ENCODE measurements at places on chromosomes 3 and 15. TPM values are rescaled to one million over a fixed set of nuclear protein-coding genes. Genes with fewer than 3 reads are reported as not detected.

GRCh38 chr15:52016316-52016715 is 2.7 kb upstream of the MAPK6 start:
- no peak for DNase-seq

DNA sequence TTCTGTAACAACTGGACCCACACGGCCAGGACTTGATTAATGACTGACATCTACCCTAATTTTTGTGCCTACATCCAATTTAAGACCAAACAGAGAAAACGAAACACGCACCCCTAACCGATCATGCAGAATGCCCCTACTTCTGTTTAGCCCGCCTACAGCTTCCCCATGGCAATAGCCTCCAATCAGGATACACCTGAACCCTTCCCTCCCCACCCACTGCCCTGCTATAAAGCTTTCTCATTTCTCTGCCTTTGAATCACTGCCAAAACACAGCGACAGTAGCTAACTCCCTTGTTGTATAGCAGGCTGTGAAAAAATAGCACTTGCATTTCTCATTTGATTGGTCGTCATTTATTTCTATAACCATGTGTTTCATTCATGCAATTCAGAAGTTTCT is 45.2 kb upstream of the DPPA4 start:
- DNase-seq: no peak

DNA sequence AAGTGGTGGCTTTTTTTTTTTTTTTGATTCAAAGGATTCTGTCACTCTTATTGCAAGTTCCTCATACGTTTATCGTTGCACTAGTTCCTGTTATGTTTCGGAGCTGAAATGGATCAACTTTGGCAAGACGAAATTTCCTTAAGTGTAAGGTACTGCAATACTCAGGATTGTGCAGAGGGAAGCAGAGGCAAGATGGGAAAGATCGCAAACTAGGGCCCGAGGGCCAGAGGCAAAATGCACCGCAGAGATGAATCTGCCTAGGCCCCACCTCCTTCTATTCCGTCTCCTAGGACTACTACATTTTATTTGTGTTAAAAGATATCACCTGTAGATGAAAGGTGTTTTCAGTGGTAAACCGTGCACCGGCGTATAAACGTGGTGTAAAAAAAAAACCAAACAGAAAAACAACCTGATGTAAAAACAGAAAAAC is 331 bp downstream of the RNU6-1 start:
- peak; percentile 82 for DNase-seq

- DNase-seq: no peak
Measured at GRCh38 chr15:62135532-62136134, 29.5 kb downstream of the C2CD4B start.

DNA sequence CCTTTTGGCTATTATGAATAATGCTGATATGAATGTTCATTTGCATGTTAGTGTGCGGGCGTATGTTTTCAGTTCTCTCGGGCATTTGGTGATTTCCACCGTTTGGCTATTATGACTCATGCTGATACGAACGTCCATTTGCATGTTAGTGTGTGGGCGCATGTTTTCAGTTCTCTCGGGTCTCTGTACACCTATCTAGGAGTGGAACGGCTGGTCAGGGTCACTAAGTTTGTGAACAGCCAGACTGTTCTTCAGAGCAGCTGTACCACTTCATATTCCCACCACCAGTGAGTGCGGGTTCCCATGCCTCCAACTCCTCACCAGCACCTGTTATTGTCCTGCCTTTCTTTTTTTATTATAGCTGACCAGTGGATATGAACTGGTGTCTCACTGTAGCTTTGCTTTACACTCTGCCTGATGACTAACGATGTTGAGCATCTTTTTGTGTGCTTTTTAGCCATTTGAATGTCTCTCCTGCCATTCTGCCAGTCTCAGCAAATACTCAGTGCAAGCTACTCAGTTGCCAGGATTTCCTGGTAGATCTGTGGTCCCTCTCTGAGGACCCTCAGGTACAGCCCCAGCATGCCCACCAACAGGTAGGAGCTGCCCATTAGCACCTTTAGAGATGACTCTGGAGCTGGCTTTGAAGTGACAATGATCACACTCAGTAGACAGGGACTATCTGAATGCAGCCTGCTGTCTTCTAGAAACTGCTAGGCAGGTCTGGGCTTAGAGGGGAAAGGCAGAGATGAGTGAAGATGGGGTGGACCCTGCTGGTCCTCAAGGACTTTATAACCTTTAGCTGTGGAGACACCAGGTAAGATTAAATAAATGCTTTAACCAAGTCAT is 141.1 kb downstream of the XXYLT1 start:
- DNase-seq: peak; percentile 64

The IMPG2 gene
- 0.05 TPM for total RNA-seq

GRCh38 chr3:42707620-42708355 is 5.2 kb upstream of the HHATL start:
- no peak for DNase-seq

DNA sequence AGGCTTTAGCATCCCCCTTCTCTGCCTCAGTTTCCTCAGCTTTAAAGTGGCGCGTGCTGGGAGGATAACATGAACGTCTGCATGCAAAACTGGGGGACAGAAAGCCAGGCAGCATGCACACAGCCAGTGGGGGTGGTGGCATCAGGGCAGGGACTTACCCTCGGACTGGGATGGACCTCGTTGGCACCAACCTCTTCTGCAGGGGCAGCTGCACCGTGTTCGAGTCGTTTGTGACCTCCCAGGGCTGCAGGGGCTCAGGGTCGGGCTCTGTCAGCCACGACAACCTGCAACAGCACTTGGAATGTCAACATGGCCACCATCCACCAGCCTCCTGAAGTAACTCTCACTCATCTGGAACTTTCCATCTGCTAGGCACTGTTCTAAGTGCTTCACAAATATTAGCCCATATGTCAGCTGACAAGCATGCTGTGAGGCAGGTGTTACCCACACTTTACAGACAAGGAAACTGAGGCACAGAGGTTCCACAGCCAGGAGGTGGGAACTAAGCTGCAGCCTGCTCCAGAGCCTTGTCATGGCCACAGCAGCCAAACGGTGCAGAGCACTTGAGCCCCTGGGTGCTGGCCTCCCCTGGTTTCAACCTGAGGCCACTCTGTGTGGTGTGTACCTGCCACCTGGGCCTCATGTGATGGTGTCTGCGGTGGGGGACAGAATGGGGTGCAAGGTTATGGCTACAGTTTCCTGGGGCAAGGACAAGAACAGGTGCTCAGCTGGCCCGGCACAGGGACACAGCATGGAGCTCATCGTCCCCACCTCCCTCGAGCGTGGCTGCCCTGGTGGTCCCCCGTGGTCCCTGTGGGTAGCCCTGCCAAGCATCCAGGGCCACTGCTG is 6.7 kb downstream of the C3orf22 start:
- no peak for DNase-seq

DNA sequence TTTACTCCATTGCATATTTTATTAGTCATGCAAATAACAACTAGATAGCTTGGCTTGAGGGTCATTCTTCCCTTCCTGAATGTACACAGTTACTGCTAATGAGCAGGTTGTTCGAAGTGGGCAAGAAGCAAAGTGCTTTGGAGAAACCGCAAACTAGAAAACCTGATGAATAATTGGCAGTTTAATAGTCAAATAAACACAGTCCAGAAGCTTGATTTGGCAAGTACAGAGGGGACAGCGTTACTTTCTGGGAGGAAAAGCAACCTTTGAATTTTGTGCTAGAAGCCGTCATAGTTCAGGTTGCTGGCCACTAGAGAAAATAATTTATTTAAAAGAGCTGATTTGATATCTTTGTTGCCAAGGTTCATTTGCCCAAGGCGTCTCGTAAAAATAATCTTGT is 94.9 kb downstream of the MFSD1 start:
- DNase-seq: no peak

The GATM gene
- total RNA-seq: 0.65 TPM

DNA sequence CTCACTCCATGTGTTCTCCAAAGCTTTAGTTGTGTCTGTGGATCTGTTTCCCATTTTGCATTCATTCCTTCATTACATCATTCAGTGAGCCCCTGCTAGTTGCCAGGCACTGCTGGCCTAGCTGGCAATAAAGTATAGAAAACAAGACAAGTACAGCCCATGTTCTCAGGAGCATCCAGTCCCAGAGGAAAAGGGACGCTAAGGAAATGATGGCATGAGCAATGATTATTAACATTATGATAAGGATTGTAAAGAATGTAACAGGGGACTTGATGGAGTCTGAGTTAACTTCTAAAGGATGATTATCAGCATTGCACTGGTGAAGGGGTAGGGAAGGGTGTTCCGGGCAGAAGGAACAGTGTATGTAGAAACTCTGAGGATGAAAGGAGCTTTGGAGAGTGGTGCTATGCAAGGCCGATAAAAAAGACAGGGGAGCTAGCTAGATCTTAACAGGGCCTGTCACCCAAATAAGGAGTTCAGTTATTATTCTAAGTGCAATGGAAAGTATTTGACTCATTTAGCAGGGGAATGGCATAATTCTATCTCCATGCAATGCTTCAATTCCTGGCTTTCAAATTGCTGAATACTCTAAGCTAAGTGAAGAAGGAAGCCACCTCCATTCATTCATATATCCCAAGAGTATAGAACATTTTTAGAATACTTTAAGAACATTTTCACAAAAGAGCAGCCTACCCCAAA is 258.2 kb upstream of the STT3B start:
- DNase-seq: no peak

DNA sequence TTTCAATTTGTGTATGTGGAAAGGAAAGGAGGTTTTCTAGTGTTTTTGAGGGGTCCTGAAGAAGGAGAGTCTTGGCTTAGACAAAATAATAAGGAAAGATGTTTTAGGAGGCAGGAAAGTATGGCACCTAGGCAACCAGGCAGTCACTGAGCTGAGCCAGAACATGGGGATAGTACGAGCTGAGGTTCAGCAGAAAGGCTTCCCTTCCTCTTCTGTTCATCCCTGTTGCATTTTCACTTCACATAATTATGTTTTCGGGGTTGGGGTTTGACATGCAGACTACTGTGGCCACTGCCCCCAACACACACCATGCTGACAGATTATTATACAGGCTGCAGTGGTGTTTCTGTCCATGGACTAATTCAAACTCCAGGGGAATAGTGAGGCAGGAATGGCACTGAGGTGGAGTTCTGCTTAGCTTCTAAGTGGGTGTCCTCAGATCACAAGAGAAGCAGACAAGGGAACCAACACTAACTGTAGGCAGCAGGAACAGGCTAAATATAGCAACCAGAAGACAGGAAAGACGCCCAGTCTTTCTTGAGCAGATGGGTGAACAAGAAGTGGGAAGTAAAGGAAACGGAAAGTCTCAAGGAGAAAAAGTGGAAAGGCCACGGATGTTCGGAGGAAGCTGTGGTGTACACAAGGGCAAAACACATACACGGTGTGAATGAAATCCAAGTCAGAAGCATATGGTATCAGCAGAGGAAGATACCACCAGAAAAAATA is 305.8 kb downstream of the PLCL2 start:
- no peak for DNase-seq

DNA sequence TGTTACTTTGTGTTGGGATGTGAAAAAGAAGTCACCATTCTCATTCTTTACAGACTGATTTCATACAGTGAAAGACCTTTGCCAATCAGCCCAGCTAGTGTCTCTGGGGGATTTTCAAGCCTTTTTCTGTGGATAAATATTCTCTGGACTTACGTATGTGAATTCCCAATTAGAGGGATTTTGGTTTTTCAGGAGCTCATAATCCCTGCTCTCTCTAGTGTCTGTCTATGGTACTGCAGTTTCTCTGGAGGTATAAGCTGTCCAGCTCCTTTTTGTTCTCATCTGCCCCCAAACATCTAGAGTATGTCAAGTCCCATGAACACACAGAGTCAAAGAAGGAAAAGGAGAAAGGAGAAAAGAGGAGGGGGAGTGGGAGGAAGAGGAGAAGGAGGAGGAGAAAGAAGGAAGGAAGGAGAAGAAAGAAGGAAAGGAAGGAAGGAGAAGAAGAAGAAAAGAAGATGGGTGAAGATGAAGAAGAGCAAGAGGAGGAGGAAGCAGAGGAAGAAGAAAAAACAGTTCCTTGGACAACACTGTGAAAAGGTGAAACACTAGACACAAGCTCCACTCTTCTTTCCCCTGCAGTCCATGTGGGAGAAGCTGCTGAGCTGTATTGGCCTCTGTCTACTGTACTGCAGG is 218.6 kb downstream of the GREM1 start:
- DNase-seq: no peak

DNA sequence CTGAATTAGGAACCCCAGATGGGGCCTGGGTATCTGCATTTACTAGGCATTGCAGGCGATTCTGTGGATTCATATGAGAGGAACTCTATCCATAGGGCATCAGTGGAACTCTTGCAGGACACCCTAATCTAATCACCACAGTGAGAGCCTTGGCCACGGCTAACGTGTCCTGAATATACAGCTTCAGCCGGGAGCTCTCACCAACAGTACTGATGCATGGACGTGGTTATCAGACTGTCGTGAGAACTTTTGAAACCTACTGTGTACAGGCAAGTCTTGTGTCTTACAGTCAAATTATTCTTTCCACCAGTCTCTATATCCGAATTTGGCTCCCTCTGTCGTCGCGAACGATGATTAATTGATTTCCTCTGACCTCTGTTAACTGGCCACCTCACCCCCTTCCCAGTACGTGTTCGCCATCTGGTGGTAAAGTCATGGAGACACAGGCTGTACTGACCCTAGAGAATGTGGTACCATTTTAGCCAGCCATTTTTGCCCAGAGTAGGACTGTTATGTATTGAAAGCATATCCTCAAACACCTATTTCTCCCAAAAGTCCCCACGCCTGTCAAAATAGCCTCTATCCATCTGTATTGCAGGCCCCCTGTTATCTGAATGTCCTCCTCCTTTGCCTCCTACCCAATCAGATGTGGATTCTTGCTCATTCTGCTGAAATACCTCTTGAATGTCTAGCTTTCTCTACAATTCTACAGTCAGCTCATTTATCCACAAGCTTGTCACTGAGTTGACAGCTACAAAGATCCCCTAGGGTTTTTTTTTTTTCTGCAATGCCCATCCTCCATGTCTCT is 39.7 kb downstream of the GLDN start:
- DNase-seq: peak; percentile 75

DNA sequence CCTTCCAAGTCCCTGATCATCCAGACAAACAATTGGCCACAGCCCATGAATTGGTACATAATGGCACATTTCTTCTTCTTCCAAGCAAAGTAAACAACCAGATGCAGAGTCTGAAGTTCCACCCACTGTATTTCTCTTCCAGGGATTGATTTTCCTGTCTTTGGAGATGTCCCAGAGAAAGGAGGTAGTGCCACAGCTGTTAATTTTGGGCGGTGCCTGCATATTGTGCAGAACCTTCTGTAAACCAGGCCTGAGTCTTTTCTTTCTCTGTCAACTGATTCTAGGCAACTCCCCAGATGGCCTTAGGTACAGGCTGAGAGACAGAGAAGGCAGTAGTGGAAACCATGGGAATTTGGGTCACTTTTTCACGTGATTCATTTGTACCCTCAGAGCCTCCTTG is 73.5 kb upstream of the TNIK start:
- DNase-seq: no peak

The OIP5 gene
- total RNA-seq: 15.8 TPM

DNA sequence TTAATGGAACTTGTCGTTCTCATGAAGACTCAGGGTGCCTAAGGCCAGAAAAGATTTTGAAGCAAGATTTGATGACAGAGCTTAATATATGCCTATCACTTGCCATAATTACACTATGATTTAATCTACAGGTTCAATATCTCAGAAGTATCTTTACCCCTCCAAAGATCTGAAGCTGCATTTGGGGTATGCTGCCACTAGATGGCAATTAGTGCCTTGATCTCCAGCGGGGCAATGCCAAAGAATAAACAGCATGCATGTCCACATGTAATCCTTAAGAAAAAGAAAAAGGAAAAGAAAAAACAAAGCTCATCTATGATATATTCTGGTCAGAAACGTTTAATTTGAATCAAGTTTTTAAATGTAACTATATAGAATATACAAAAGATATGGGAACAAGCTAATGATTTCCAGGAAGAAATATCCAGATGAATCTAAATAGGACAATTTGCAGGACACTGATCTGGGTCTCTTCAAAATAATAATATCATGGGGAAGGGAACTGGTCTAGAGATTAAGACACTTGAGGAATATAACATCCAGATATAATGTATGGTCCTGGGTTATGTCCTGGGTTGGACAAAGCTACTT is 55.0 kb upstream of the SOX14 start:
- no peak for DNase-seq
